Activated CD8-positive, alpha-beta T cell treated with anti-CD3 and anti-CD28 coated beads, Interleukin-2, amount 10 ng/mL, durations not matched to agents 7 days and 5 days (primary cell): ENCODE measurements at places on chromosomes 2 and 18.

DNA sequence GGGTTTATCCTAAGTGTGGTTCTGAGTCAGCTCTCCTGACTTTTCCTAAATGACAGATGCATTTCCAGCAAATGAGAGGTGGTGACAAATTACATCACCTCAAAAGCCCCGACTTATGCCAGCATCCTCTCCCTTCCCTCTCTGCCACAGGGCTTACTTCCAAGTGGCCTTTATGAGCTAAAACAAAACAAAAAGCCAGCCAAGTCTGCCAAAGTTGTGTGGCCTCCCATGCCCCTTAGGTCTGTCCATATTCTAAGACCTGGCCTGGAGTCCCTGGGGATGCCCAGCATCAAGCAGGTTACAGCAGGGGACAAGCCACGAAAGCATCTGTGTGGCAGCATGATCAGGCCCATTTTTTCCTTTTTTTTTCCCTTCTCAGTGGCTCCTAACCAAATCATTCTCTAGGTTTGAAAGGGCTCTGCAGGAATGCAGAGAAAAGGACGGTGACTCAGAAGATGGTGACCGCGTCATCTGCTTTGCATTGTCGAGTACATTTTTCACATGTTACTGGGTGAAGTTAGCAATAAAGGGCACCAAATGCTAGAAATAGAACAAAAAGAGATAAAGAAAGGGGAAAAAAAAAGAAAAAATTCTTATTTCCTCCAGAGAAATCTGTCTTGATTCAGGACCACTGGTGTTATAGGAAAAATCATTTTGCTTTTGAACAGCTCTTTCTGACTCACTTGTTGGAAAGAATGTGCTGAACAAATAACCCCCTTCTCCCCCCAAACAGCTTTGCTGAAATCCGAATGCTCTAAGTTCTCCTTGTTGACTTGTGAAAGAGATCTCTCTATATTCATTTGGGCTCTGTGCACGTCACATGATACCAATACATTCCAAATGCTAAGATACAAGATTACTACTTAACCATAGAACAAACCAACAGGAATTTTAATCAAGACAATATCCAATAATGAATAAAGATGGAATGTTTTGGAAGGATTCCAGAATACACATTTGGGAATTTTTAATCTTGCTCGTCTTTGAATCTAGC lies 178.7 kb downstream of the EN1 start:
- H3K4me3 ChIP-seq = no peak overlapping the region
- no peak overlapping the region for H3K27ac ChIP-seq
- no peaks in the 10 kb centered on the region for H3K4me1 ChIP-seq
- no peaks in the 10 kb centered on the region for H3K27me3 ChIP-seq

- H3K27me3 ChIP-seq = no peaks in the 10 kb centered on the region
- no peak overlapping the region for H3K4me3 ChIP-seq
- peaks cover 10% of the 10 kb centered on the region for H3K4me1 ChIP-seq
- H3K36me3 ChIP-seq = no peaks in the 10 kb centered on the region
Measured at GRCh38 chr18:62402342-62402948, 77.3 kb downstream of the TNFRSF11A start.

DNA sequence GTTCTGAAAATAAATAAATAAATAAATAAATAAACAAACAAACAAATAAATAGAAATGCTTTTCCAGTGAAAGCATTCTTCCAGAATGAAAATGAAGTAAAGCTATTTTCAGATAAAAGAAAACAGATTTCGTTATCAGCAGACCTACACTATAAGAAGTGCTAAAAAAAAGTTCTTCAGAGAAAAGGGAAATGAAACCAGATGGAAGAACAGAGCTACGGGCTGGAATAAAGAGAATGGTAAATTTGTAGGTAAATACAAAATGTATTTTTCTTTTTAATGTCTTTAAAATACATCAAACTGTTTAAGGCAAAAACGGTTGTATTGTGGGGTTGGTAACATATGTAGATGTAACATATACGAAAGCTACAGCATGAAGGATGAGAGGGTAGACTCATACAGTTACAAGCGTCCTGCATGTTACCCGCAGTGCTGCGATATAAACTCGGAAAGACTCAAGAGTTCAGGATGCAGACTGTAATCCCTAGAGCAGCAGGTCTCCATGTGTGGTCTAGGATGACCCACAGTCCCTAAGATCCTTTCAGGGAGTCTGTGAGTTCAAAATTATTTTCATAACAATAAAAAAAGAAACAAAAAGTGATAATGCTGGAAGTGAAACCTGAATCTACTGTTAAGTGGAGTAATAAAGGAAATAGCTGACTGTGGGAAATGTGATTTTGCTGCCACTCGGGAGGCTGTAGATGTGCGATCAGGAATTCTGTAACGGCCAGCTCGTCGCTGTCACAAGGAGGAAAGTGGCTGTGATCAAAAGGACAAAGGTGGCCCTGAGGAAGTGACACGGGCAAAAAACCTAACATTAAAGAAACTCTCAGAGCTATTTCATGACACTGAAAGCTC lies 5.3 kb upstream of the RAB12 start:
- peak overlapping the region; percentile 22 for H3K27ac ChIP-seq
- no peak for DNase-seq
- peaks cover 6% of the 10 kb centered on the region for H3K27me3 ChIP-seq
- H3K36me3 ChIP-seq = no peaks in the 10 kb centered on the region

DNA sequence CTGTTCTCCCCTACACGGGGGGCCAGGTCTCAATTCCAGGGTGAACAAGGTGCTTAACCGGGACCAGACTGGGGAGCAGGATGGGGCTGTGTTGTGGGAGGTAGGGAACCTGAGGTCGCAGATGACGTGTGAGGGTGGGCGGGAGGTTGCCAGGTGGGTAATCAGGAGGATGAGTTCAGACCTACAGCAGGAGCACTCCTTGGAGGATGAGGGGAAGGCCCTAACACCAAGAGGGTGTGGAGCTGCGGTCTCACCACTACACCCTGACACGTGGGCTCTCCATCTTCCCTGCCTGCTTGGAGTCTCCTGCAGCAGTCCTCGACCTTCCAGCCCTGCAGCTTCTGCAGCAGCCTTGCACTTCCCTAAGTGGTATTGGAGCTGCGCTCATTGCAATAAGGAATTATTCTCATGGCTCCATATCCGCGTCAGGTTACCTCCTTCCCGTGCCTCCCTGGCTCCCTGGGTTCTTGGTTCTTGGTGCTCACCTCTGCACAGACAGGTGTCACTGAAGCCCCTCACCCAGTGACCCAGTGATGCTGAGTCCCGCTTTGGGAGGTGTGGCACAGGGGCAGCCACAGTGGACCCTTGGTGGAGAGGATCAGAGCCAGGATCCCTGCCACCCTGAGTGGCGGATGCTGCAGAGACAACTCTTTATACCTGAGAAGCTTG lies 15.5 kb downstream of the SH3BP4 start:
- H3K27ac ChIP-seq = no peak overlapping the region
- H3K4me1 ChIP-seq = no peaks in the 10 kb centered on the region
- H3K4me3 ChIP-seq = no peak overlapping the region
- peaks cover 8% of the 10 kb centered on the region for H3K27me3 ChIP-seq
- H3K36me3 ChIP-seq = no peaks in the 10 kb centered on the region

GRCh38 chr2:52391621-52392020 lies 1359.7 kb upstream of the NRXN1 start:
- H3K27me3 ChIP-seq = no peaks in the 10 kb centered on the region
- H3K36me3 ChIP-seq = no peaks in the 10 kb centered on the region
- no peak overlapping the region for H3K4me3 ChIP-seq
- no peaks in the 10 kb centered on the region for H3K4me1 ChIP-seq
- no peak overlapping the region for H3K27ac ChIP-seq

DNA sequence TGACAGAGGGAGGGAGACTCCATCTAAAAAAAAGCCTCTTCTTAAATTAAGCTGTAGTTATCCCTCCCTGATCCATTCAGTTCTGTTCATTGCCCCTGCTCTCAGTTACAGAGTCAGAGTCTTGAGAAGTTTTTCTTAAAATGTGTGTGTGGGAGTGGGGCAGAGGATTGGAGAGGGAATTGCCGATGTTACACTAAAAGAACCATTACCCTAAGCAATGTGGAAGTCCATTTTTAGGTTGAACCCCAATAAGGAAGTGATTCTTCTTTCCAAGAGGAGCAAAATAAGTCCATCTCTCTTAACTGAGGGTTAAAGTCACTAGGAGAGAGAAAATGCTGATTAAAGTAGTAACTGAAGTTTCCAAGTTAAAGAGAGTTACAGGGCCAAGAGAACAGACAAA lies 21.2 kb upstream of the THOC1 start:
- H3K27ac ChIP-seq = no peak overlapping the region
- peaks cover 8% of the 10 kb centered on the region for H3K27me3 ChIP-seq
- H3K4me1 ChIP-seq = no peaks in the 10 kb centered on the region
- no peak overlapping the region for H3K4me3 ChIP-seq
- H3K36me3 ChIP-seq = no peaks in the 10 kb centered on the region
- no peak for DNase-seq

DNA sequence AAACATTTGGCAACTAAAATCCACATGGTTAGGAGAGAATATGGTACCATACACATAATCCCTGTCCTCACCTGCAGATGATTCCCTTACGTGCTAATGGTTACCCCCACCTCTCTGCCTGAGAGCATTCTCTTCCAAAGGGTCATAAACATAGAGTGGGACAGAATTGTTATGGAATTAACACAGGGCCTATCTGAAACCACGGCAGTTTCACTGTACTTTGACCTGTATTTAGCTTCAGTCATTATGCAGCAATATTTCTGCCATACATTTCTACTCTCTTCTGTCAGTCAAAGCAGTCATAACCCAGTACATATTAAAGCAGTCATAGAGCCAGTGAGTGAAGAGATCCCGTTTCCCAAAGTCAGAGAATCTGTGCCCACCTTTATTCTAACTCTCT lies 1128.9 kb upstream of the NXPH2 start:
- H3K4me3 ChIP-seq = no peak overlapping the region
- no peaks in the 10 kb centered on the region for H3K36me3 ChIP-seq
- no peak overlapping the region for H3K27ac ChIP-seq
- no peaks in the 10 kb centered on the region for H3K4me1 ChIP-seq
- DNase-seq = no peak
- no peaks in the 10 kb centered on the region for H3K27me3 ChIP-seq
